Activated CD8-positive, alpha-beta T cell treated with anti-CD3 and anti-CD28 coated beads, Interleukin-2, amount 10 ng/mL, durations not matched to agents 7 days and 5 days (primary cell): ENCODE measurements at places on chromosomes 4 and X. TPM values are rescaled to one million over a fixed set of nuclear protein-coding genes. Genes with fewer than 3 reads are reported as not detected.
A peak's percentile ranks its signal among the peaks of the same experiment; 100 is the strongest.

DNA sequence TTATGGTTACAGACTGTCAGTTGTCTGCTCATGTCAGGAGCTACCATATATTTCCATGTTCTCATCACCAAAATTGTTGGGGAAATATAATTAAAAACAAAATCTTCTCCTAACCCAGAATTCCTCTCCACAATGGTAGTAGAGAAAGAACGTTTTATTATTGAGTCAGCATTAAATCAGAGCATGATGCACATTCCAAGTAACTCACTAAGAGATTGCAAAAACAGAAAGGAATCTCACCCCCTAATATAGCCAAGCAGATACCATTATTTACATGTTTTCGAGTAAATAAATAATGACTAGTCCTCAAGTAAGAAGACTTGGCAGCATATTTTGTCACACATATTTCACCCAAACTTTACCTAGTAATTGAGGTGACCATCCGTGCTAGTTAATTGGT lies 36.2 kb upstream of the ARHGEF6 start:
- H3K4me3 ChIP-seq: no peak overlapping the region
- DNase-seq: no peak
- peaks cover 5% of the 10 kb centered on the region for H3K4me1 ChIP-seq
- no peak overlapping the region for H3K27ac ChIP-seq
- no peaks in the 10 kb centered on the region for H3K36me3 ChIP-seq

GRCh38 chr4:4645743-4646142 lies 103.9 kb upstream of the STX18 start:
- no peak overlapping the region for H3K4me3 ChIP-seq
- no peaks in the 10 kb centered on the region for H3K36me3 ChIP-seq
- no peak for DNase-seq
- no peaks in the 10 kb centered on the region for H3K27me3 ChIP-seq
- no peaks in the 10 kb centered on the region for H3K4me1 ChIP-seq

- H3K4me3 ChIP-seq: no peak overlapping the region
- H3K36me3 ChIP-seq: no peaks in the 10 kb centered on the region
- H3K27me3 ChIP-seq: no peaks in the 10 kb centered on the region
- H3K4me1 ChIP-seq: no peaks in the 10 kb centered on the region
These were observed 945.3 kb upstream of the GRIA3 start for GRCh38 chrX:122238801-122239200.

- H3K4me3 ChIP-seq: no peak overlapping the region
- no peaks in the 10 kb centered on the region for H3K4me1 ChIP-seq
- H3K36me3 ChIP-seq: no peaks in the 10 kb centered on the region
- no peak for DNase-seq
These were observed 37.7 kb upstream of the KCNIP4 start for GRCh38 chr4:21986307-21986706.

- H3K36me3 ChIP-seq: no peaks in the 10 kb centered on the region
- no peaks in the 10 kb centered on the region for H3K4me1 ChIP-seq
- H3K27me3 ChIP-seq: no peaks in the 10 kb centered on the region
- DNase-seq: no peak
- no peak overlapping the region for H3K27ac ChIP-seq
These were observed 16.8 kb downstream of the UGT8 start for GRCh38 chr4:114615435-114615834.

DNA sequence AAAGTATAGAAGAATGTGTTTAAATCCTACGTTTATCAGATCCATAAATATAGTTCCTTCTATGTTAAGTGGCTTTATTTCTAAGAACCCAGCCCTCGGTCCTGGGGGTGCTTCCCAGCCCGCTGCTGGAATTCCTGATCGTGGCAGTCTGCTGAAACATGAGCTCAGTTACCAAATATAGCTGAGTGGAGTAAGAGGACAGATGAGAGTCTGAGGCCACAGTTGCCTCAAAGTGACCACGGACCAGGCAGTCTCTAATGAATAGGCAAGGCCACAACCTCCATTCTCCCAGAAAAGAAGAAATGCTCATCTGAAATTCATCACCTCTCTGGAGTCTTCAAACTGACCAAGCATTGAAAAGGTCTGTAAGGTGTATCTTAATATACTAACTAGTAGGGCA lies at the start of gene PALLD:
PALLD (plus strand) TSS at position 219 of the 400 bp plus-strand sequence.
- DNase-seq: no peak
- no peaks in the 10 kb centered on the region for H3K4me1 ChIP-seq
- H3K27me3 ChIP-seq: peaks cover 21% of the 10 kb centered on the region

DNA sequence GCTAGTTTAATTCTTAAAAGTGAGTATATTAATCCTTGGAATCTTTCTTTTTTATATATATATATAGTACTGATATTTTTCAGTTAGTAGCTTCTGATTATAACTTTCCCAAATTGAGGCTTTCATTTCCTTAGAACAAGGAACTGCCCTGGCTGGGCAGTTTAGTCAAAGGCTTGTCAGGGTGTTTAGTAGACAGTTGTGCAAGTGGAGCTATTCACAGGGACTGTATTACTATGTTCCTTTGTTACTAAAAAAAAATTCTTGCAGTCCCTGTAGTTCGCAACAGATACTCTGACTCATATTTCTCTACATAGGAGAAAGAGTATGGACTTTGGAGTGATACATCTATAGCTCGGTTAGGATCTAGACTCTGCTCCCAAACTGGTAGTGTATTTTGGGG lies 20.8 kb downstream of the USO1 start:
- no peak overlapping the region for H3K4me3 ChIP-seq
- H3K36me3 ChIP-seq: peaks cover 9% of the 10 kb centered on the region
- no peak for DNase-seq
- no peak overlapping the region for H3K27ac ChIP-seq
- no peaks in the 10 kb centered on the region for H3K4me1 ChIP-seq

DNA sequence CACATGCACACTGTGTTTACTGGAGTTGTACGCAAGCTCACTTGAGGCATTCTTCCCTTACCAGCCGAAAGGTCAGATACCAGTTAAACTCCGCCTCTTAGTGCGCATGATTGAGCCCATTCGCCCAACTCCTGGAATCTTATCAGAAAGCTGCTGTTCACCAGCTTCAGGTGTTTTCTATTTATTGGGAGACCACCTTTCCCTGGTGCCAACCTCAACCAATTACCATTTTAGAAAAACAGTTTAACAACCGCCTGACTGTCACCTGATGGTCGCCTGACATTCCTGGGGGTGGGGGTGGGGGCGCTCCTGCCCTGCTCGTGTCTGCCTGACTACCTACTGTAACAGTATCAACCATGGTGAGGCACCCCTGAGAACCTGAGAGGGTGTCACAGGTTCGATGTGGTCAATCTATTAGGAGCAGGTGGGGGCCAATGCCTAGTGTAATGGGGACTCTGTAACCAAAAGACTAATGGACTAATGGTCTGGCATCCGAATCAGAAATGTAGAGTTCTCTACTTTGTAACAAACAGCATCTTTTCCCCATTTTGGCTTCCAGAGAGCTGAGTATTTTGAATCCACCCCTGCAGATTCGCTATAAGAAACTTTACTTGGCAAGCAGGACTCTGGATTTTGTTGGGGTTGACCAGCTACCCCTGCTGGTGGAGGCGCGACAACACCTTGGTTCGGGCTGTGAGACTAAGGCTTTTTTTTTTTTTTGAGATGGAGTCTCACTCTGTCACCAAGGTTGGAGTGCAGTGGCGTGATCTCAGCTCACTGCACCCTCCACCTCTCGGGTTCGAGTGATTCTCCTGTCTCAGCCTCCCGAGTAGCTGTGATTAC lies 58.2 kb upstream of the ZNF157 start:
- no peaks in the 10 kb centered on the region for H3K27me3 ChIP-seq
- DNase-seq: peak; percentile 45
- H3K36me3 ChIP-seq: no peaks in the 10 kb centered on the region
- H3K4me1 ChIP-seq: no peaks in the 10 kb centered on the region
- no peak overlapping the region for H3K27ac ChIP-seq

DNA sequence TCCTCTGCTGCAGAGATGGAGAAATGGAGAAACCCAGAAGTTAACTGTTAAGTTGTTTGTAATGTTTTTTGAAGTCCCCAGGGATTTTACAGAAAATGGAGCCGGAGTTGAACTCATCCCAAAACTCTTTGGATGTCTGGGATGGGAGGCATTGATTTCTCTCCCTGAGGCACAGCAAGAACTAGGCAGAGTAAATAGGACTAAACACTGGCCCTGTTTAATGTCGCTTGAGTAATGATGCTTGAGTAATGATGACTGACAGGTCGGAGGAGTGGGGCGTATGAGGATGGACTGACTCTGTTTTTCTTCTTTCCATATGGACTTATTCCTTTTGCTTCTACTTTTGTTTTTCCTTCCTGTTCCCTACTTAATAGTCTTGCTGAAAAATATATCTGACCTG lies 69.9 kb downstream of the ARHGAP10 start:
- peaks cover 33% of the 10 kb centered on the region for H3K4me1 ChIP-seq
- no peak overlapping the region for H3K27ac ChIP-seq
- H3K4me3 ChIP-seq: no peak overlapping the region
- H3K27me3 ChIP-seq: peaks cover 30% of the 10 kb centered on the region
- DNase-seq: no peak

- no peak for DNase-seq
- H3K36me3 ChIP-seq: peaks cover 4% of the 10 kb centered on the region
- peaks cover 57% of the 10 kb centered on the region for H3K4me1 ChIP-seq
- H3K4me3 ChIP-seq: no peak overlapping the region
These were observed 84.5 kb downstream of the AFF1 start for GRCh38 chr4:87019246-87019791.

- H3K36me3 ChIP-seq: no peaks in the 10 kb centered on the region
- DNase-seq: no peak
- no peak overlapping the region for H3K4me3 ChIP-seq
- peaks cover 6% of the 10 kb centered on the region for H3K4me1 ChIP-seq
These were observed 318.6 kb upstream of the CASK start for GRCh38 chrX:42242004-42242403.

DNA sequence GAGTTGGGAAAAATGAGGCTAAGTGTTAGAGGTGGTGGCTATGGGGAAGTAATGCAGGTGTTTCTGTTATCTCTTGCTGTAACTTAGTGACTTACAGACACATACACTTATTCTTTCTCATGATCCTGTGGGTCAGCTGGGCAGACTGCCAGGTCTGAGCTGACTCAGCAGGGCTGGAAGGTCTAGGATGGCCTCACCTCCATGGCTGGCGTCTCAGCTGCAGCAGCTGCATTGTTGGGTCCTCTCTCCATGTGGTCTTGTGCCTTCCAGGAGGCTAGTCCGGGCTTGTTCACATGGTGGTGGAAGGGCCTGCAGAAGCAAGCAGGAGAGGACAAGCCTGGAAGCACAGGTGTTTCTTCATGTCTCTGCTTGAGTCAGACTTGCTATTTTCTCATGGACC lies 172.7 kb downstream of the NHS start:
- no peak for DNase-seq
- H3K4me1 ChIP-seq: peaks cover 11% of the 10 kb centered on the region
- H3K36me3 ChIP-seq: no peaks in the 10 kb centered on the region
- no peak overlapping the region for H3K4me3 ChIP-seq

DNA sequence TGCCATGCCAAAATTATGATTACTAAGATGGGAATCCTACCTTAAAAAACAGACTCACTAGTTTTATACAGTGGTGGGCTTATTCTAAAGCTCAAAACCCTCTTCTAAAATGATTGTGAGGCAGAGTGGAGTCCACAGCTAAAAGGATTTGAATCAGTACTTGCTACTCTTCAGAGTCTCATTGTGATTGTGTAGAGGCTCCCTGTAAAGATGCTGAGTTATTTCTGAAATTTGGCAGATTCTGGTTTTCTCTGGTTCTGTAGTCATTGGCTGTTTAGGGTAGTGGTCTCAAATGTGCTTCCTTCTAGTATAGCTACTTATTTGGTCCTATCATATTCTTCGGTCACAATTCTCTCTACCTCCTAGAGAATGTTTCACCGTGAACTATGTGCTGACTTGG lies 104.1 kb downstream of the FBXW7 start:
- H3K36me3 ChIP-seq: peaks cover 5% of the 10 kb centered on the region
- H3K27me3 ChIP-seq: no peaks in the 10 kb centered on the region
- H3K27ac ChIP-seq: no peak overlapping the region
- H3K4me1 ChIP-seq: peaks cover 7% of the 10 kb centered on the region
- DNase-seq: no peak
- H3K4me3 ChIP-seq: no peak overlapping the region

GRCh38 chr4:168019019-168019651 lies 73.2 kb upstream of the ANXA10 start:
- no peaks in the 10 kb centered on the region for H3K27me3 ChIP-seq
- H3K4me1 ChIP-seq: no peaks in the 10 kb centered on the region
- no peak overlapping the region for H3K27ac ChIP-seq
- no peak for DNase-seq
- no peak overlapping the region for H3K4me3 ChIP-seq

- no peak overlapping the region for H3K27ac ChIP-seq
- no peaks in the 10 kb centered on the region for H3K27me3 ChIP-seq
- H3K4me1 ChIP-seq: no peaks in the 10 kb centered on the region
- no peak for DNase-seq
- H3K36me3 ChIP-seq: no peaks in the 10 kb centered on the region
- H3K4me3 ChIP-seq: no peak overlapping the region
These were observed 142.2 kb downstream of the HS3ST1 start for GRCh38 chr4:11286533-11286932.

GRCh38 chrX:11890836-11891514 lies 132.9 kb downstream of the MSL3 start:
- H3K36me3 ChIP-seq: no peaks in the 10 kb centered on the region
- no peaks in the 10 kb centered on the region for H3K4me1 ChIP-seq
- H3K4me3 ChIP-seq: no peak overlapping the region
- no peak for DNase-seq

DNA sequence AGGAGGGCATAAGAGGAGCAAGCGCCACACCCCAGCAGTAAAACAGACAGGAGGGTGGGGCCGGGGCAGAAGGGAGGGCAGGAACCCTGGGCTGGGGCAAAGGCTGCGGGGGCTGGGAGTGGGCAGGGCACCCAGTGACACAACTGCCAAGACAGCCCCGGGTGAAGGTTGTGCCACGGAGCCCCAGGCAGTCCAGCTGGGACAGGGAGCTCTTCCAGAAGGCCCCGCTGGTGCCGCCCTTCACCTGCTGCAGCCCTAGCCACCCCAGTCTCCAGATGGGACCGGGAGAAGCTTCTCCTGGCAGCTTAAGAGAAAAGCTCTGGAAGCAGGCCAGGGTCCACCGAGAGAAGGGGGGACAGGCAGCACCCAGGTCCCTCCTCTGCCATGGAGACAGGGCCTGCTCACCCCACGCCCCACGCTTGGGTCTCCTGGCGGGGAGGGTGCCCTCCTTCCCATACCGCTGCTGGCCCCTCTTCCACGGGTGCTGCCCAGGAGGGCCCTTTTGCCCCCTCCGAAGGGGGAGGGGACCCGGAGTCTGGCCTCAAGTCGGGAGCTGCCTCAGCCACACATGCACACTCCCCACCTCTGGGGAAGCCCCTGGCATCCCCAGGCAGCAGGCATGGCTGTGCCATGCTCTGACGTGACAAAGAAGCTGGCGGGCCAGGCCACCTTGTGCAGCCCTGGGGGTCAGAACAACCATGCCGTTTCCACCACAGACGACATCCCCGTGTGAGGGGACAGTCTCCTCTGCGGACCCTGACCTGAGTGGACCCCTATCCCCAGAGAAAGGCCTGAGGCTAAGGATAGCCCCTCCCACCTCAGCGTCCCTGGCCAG lies 1.5 kb downstream of the DGKQ start:
- H3K27me3 ChIP-seq: no peaks in the 10 kb centered on the region
- H3K27ac ChIP-seq: no peak overlapping the region
- H3K36me3 ChIP-seq: no peaks in the 10 kb centered on the region
- H3K4me1 ChIP-seq: peaks cover 25% of the 10 kb centered on the region
- H3K4me3 ChIP-seq: peak overlapping the region; percentile 52

GRCh38 chrX:111447298-111447697 lies 35.3 kb upstream of the DCX start:
- DNase-seq: peak; percentile 20
- H3K27ac ChIP-seq: no peak overlapping the region
- H3K27me3 ChIP-seq: no peaks in the 10 kb centered on the region
- no peak overlapping the region for H3K4me3 ChIP-seq
- H3K4me1 ChIP-seq: no peaks in the 10 kb centered on the region
- H3K36me3 ChIP-seq: no peaks in the 10 kb centered on the region

PCDH10 gene
- not detected for total RNA-seq

FANCB gene
- 12.8 TPM for total RNA-seq

SYP gene
- 2.6 TPM for total RNA-seq

FGA gene
- not detected for total RNA-seq

PPEF2 gene
- 0.65 TPM for total RNA-seq

CTAG1B gene
- total RNA-seq: not detected

CHRNA9 gene
- total RNA-seq: 0.26 TPM

KIT gene
- 4.2 TPM for total RNA-seq
